Right renal pelvis (tissue), 4 donors: ENCODE measurements at places on chromosomes 13 and 19. TPM values are rescaled to one million over a fixed set of nuclear protein-coding genes. Genes with fewer than 3 reads are reported as not detected.

DNA sequence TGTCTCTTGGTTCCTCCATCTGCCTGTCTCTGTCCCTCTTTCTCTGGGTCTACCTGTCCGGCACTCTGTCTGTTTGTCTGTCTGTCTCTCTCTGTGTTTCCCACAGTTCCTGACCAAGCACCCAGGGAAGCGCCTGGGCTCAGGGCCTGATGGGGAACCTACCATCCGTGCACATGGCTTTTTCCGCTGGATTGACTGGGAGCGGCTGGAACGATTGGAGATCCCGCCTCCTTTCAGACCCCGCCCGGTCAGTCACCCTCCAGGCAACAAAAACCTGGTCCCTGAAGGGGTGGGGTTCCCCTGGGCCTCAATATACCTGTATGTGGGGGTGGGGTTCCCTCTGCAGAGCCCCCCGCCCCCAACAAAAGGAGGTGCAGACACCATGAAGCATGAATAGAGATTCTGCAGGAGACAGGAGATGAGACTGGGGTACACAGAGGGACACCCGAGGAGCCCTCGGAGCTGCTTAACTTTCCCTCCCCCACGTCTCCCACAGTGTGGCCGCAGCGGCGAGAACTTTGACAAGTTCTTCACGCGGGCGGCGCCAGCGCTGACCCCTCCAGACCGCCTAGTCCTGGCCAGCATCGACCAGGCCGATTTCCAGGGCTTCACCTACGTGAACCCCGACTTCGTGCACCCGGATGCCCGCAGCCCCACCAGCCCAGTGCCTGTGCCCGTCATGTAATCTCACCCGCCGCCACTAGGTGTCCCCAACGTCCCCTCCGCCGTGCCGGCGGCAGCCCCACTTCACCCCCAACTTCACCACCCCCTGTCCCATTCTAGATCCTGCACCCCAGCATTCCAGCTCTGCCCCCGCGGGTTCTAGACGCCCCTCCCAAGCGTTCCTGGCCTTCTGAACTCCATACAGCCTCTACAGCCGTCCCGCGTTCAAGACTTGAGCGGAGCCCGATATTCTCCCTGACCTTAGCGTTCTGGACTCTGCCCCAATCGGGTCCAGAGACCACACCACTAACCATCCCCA is 2.6 kb upstream of the CACNG7 start:
- no peak for DNase-seq

- no peak for DNase-seq
Measured at GRCh38 chr13:95642028-95642621, 2.4 kb downstream of the DZIP1 start.

DNA sequence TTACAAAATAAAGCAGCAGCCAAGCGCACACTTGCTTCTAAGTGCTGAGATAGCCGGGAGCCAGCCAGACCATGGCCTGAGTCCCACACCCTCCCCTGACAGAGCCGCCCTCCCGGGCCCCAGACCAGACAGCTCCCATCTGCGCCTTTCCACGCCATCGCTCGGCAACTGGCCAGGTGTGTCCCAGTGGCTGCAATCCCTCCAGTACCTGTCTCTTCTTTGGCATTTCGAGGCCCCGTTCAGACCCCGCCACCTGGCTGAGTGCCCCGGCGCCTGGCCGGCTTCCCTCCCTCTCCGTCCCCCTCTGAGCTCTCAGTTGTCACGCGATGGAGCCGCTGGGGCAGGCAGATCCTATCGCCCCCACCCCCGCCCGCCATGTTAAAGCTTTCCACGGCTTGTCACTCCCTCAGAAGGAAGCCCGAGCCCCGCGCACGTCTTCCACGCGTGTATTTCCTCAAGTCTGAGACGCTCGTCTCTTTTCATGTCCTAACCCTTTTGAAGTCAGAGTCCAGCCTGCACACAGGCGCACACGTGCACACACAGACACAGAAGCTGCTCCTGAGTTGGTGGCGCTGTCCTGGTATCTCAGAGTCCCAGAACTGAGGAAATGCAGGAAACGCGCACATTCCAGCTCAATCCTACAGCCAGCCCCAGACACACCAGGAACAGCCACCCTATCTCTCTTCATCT is 7.9 kb downstream of the MLLT1 start:
- DNase-seq = peak; percentile 34

- no peak for DNase-seq
Measured at GRCh38 chr13:67515895-67516294, 285.8 kb upstream of the PCDH9 start.

GRCh38 chr13:86567119-86567518 is 767.9 kb upstream of the SLITRK6 start:
- DNase-seq = no peak

DNA sequence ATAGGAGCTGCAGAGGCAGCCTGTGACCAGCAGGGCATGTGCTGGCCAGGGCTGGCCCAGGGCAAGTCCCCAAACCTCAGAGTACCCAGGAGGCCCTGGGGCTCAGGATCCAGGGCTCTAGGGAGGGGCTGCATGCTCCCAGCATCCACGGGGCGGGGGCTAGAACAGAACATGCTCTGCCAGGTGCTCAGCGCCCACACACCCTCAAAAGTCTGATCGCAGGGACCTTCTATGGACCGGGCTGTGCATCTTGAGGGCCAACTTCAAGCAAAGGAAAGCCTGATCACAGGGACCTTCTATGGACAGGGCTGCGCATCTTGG is 33.5 kb downstream of the ELL start:
- DNase-seq = no peak

DNA sequence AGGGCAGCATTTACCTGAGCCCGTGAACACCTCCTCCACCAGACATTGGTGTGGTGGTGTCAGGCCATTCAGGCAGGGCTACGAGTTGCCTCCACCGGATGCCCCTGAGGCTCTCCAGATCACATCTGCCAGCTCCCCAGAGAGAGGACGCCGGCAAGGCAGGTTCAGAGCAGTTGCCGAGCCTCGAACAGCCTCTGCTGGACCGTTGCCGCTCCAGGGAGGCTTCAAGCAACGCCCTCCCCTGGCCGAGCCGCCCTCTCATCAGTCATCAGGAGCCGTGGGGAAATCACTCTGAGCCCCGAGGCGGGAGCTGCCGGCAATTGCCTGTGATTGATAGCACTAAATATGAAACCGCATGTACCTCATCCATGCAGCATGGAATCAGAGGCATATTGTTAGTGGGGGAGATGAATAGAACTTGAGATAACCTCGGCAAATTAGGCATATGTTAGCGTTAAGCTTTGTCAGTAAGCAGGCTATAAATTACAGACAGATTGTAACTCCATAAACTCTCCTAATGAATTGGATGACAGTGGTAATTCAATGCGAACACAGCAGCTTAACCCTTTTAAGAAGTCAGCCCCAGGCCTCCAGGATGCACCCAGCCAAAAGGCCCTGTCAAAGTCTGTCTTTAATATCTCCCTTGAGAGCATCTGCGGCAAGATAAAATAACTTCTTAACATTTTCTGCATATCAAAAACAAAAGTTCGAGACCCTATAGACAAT is 29.8 kb upstream of the SPACA7 start:
- no peak for DNase-seq

- DNase-seq = no peak
Measured at GRCh38 chr19:50214699-50215543, 11.5 kb downstream of the MYH14 start.

DNA sequence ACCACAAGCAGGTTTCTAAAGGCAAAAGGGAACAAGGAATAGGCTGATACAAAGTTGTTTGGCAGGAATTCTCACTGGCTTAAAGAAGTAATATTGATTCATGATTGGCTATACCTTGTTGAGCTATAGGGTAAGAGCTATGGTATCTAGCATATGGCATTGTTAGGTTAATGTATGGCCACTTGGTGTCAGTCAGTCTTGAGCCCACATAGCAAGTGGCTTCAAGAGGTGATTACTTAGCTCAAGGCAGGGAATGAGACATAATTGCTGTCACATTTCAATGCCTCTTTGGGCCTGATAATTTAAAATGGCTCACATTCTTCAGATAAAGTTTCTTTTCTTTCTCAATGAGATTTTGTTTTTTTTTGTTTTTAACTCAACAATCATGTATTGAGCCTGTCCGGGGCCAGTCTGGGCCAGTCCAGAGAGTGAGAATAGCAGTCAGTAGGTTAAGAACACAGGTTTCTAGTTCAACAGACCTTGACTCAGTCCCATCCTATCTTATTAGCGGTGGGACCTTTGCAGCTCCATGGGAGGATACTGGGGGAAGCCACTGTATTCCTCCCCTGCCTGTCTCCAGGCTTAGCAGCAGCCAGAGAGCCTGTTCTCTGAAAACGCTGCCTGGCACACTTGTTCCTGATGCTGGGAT is 45.8 kb upstream of the RCBTB2 start:
- no peak for DNase-seq

GRCh38 chr13:75749407-75749806 is 113.3 kb downstream of the LMO7 start:
- DNase-seq = no peak

GRCh38 chr13:31530922-31531321 is 208.4 kb upstream of the RXFP2 start:
- DNase-seq = no peak

DNA sequence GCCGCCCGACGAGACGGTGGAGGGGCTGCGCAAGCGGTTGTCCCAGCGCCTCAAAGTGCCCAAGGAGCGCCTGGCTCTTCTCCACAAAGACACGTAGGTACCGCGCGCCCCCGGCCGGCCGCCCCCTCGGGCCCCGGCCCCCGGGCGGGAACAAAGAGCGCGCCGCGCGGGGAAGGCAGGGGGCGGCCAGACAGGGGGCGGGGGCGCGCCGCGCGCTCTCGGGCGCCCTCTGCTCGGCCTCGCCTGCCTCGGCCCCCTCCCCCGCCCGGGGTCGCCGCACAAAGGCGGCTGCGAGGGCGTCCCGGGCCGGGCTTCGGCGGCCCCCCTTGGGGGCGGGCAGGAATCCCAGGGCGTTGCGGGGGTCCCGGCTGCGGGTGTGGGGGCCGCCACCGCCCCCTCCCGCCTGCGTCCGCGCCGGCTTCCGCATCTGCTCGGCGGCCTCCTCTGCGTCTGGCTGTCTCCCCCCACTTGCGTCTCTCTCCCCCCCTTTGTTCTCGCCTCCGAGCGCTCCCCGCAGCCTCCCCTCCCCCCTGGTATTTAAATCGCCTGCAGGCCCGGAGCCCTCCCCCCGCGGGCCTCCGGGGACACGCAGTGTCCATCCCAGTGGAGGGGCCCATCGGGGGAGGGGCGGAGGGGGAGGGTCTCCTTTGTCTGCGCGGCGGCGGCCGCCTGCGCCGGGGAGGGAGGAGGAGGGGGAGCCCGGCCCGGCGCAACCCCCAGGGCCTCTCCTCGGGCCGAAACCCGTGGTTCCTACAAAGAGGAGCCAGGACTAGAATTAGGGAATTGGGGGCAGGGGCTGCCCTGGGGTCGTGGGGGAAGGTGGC is 2.3 kb downstream of the MIDN start:
- no peak for DNase-seq

DNA sequence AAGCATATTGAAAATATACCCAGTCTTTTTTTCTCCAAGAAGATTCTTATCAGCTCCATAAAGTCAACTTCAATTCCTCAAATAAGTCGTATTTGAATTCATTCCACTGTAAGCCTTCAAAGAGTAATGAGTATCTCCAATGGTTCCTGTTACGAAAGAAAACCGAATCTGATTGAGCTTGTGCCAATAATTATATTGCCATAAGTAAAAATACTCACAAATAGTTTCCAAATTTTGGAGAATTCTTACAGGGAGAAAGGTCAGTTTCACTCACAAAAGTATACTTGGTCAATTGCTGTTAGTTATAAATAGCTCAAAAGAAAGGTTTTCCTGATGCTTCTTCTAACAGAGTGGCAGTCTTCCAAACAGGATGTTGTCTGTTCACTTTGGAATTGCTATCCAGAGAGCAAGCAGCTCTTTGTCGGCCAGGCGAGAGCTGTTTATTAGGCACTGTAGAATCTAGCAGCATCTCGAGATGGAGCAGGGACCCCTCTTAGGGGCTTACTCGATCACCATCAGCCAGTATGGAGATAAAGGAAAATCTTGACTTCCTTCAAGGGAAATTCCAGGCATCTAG is 13.5 kb downstream of the ERICH4 start:
- DNase-seq = no peak

- DNase-seq = no peak
Measured at GRCh38 chr13:84431646-84432045, 549.4 kb upstream of the SLITRK1 start.

- no peak for DNase-seq
Measured at GRCh38 chr19:14370169-14370939, 10.9 kb upstream of the ADGRE5 start.

GRCh38 chr19:50401605-50402450 is 16.9 kb upstream of the SPIB start:
- DNase-seq = no peak

DNA sequence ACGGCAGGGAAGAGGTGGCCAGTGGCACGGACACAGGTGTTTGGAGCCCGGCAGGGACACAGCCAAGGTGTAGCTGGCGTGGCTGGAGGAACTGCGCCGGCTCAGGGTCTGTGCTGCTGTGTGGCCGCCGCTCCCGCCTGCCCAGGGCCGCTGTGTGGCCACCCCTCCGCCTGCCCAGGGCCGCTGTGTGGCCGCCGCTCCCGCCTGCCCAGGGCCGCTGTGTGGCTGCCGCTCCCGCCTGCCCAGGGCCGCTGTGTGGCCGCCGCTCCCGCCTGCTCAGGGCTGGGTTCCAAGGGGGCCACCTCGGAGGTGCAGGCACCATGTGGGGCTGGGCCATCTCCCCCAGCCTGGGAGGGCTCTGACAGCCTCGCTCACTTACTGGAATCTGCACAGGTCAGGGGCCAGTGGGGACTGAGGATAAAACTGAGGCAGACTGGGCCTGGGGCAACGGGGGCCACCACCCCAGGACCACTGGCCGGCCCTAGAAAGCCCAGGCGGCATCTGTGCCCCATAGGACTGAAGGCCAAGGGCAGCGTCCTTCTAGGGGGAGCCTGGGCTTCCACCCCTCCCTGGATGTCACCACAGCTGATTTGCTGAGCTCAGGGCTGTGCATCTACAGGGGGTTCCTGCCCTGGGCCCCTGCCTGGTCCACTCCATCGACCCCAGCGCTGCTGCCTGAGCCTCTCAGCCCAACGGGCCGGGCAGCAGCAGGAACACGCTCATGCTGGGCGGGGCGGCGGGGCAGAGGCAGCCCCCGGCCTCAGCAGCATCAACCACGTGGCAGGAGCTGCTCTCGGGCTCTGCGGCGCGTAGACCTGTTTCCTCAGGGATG is 21.5 kb downstream of the C13orf46 start:
- DNase-seq = no peak

Gene TNNI3
- polyA plus RNA-seq = 3.2 TPM

Gene FGF21
- polyA plus RNA-seq = not detected

Gene SWSAP1
- polyA plus RNA-seq = 2.8 TPM

Gene FAAP24
- 3.3 TPM for polyA plus RNA-seq

Gene DNAJC3
- 41.6 TPM for polyA plus RNA-seq

Gene PSG7
- not detected for polyA plus RNA-seq
